ENCODE measurements at places on chromosomes 3 and 15.
A peak's percentile ranks its signal among the peaks of the same experiment; 100 is the strongest.

DNA sequence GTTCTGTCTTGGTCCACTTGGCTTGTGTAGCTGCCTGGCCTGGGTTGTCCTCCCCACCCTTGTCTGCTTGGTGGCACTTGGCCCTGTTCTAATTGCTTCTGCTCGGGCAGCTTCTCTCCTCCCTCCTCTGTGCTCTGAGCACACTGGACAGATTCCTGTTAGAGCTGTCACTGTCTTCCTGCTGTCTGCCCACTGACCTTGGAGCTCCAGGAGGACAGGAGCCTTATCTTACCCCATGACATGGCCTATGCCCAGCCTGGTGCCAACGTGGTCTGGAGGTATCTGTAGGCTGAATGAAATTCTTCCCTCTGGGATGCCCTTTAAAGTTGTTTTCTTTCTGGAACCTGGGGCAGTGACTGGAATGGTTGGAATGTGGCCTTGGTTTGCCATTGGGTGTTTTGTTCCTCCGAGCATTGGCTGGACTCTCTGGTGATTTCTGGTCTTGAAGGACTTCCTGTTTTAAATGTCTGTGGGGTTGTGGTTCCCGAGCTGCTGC lies 94.1 kb downstream of the FAM43A start:
- DNase-seq: no peak

DNA sequence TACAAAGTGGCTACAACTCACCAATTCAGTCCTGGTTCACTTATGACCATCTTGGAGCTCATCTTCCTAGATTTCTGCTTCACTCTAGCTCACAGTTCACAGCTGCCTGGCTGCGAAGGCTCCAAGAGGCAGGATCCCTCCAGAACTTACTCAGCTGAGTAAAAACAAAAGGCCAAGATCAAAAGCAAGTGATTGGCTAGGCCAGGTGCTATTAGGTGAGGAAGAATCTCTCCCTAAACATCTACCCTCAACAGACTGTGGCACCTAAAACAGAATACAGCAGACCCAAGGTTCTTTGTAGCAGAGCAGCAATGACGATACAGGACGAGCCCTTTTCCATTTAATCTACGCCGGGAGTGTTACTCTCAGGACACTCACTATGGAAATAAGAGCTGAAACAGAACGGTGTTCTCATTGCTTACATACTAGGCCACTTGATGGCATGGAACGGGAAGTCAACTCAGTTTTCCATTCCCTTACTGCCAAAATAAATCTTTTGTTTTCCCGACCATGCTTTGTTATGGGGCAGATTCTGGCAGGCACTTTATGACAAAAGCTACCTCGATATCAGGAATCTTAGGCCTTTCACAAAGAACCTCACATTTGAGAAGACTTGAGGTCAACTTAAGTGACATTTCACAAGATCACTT lies 901 bp downstream of the ICE2 start:
- DNase-seq: peak; percentile 29

GRCh38 chr3:69746119-69746518 lies 6.9 kb downstream of the MITF start:
- no peak for DNase-seq

- no peak for DNase-seq
Measured at GRCh38 chr3:67558426-67558825, 96.0 kb downstream of the SUCLG2 start.

DNA sequence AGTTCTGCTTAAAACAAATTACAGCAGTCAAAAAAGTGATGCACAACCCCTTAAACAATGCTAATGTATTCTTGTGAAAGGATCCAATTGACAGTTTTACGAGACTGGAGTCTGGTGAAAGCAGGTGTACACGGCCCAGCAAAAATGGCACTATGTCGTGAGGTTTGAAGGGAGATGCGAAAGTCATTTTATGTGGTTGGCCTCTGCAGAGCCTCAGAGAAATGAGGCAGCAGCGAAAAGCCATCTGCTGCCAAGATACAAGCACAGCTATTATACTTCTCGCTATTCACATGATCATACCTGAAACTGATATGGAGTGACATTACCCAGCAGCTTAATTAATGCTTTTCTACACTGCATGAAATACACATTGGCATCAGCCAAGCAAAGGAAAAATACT lies 36.4 kb downstream of the MECOM start:
- DNase-seq: no peak

DNA sequence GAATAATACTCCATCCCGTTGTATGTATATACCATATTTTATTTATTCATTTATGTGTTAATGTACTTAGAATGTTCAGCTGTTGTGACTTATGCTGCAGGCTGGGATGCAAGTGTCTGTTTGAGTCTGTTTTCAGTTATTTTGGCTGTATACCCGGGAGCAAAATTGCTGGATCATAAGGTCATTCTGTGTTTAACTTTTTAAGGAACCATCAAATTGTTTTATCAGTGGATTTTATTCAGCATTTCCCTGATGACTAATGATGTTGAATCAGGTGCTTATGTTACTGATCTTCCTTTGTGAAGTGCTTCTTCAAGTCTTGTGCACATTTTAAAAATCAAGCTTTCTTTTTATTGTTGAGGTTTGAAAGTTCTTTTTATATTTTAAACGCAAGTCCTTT lies 118.1 kb downstream of the SLC25A26 start:
- no peak for DNase-seq

- DNase-seq: no peak
Measured at GRCh38 chr3:17423786-17424536, 318.5 kb downstream of the TBC1D5 start.

GRCh38 chr15:88652456-88653199 lies 13.8 kb downstream of the ISG20 start:
- DNase-seq: no peak

GRCh38 chr3:142910280-142910679 lies 21.4 kb upstream of the PCOLCE2 start:
- DNase-seq: no peak

DNA sequence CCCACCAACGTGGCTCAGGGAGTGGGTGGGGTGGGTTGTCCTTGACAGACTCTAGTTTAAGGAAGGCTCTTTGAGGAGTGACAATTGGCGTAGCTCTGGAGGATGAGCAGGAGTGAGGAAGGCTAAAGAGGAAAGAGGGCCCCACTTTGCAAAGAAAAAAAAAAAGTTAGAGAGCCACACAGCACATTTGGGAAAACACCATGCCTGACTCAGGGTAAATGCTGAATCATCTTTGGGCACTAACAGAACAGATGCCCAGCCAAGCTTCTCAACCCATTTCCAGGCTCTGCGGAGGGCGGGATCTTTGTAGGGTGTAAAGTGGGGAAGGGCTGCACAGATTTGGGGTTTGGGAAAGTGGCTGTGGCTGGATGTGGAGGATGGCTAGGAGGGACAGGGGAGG lies 179.1 kb upstream of the RGMA start:
- no peak for DNase-seq

Measured in renal pelvis (tissue), 12 donors.